Activated CD8-positive, alpha-beta T cell treated with anti-CD3 and anti-CD28 coated beads for 36 hours (primary cell): ENCODE measurements at places on chromosomes 11 and 22.

- DNase-seq: no peak
Measured at GRCh38 chr11:44452827-44453572, 112.5 kb upstream of the CD82 start.

GRCh38 chr11:69293087-69293486, 868 bp upstream of the MYEOV start:
- DNase-seq: no peak

GRCh38 chr22:25876871-25877270, 134.9 kb downstream of the MYO18B start:
- no peak for DNase-seq

DNA sequence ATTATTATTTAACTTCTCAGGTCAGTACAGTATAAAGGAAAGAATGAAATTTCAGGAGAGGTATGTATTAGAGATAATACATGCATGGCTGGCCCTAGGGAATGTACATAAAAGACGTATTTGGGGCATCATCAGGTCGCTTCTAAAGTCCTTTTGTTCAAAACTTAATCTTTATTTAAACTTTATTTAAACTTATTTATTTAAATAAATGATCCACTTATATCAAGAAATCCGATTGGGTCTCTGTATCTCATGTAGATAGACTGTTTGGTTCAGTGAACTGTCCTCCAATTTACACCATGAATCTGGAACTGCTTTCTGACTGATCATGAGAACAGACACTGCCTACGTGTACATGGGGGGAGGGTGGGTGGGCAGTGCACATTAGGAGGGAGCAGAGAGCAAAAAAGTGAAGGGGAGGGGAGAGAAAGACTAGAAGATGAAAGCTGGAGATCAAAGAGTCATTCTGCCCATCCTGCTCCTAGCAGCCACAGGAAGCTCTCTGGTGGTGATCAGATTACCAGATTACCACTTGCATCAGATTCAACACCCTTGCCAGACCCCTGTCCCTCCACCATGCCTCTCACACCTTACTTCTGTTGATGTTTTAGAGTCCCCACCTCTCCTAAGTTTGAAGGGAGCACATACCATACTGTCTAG, 92.1 kb upstream of the MTMR2 start:
- DNase-seq: peak; percentile 69

DNA sequence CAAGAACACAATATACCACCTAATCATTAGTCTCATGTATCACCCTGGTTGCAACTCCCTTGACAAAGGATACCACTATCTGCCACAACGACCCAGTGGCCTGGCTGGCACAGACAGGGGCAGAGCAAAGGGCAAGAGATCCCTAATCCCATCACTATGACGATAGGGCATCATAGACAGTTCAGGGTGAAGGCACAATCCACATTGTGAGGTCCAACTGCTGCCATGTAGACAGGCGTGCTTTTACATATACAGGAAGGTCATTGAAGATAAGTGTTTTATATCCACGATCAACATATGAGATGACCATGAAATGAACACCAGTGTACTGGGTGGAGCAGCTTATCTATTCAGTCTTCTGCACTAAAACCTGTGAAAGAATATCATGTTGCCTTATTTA, 94.6 kb downstream of the IGLL1 start:
- DNase-seq: no peak

DNA sequence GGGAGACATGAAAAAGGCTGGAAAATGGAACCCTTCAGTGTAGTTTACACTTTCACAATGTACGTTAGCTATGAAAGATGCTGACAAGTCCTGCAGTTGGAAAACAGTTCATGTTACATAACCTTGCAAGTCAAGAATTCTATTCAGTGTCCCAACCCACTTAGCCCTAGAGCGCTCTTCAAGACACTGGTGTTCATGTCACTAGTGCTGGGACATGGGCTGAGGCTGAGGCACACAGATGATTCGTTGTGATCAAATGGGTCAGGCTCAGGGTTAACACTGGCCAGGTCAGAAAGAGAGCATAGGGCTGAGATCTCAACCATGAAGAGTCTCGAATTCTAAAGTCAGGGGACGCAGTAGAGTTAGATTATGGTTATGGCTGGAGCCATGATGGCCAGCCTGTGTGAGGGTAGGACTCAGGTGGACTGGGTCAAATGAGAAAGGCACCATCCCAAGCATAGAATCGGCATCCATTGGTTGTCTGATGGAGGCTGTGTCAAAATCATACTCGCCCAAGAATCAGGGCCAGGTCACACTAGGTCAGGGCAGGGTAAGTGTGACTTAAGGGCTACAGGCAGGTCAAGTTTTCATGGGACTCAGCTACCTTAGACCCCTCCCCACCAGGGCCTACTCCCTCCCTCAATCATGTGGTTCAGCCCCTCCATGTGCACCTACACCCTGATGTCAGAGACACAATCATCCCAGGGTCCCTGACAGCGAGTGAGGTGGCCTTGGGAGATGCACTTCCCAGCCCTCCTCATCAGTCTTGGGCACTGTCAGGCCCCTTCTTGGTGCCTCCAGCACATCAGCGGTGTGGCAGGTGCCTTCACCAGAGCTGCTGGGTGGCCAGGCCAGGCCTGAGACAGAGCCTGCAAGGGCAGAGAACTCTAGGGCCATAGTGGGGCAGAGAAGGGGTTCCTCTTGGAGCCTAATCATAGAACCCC, 20.2 kb downstream of the IGLL5 start:
- no peak for DNase-seq

- no peak for DNase-seq
Measured at GRCh38 chr11:45021001-45021400, 70.3 kb upstream of the TP53I11 start.

DNA sequence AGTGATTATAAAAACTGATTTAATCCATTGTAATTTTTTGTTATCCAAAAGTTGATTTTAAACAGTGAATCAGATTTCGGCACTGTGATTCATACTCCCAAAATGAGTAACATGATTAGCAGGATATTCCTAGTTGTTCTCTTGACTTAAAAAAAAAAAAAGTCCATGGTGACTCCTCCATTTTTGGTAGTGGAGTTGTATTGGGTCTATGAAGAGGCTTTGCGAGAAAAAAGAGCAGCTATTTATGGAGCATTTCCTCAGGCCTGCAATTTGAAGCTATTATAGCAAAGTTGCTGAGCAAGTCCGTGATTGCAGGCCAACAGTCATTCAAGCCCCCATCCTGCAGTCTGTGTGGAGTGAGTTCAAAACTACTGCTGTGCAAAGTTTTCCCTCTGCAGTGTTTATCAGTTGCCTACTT, 28.8 kb downstream of the YAP1 start:
- no peak for DNase-seq

GRCh38 chr11:7489376-7489775, 4.1 kb downstream of the OLFML1 start:
- no peak for DNase-seq
